Activated CD4-positive, alpha-beta T cell treated with anti-CD3 and anti-CD28 coated beads, Interleukin-2, amount 50 U/mL, for 48 hours (primary cell): ENCODE measurements at places on chromosomes 5 and 9.

DNA sequence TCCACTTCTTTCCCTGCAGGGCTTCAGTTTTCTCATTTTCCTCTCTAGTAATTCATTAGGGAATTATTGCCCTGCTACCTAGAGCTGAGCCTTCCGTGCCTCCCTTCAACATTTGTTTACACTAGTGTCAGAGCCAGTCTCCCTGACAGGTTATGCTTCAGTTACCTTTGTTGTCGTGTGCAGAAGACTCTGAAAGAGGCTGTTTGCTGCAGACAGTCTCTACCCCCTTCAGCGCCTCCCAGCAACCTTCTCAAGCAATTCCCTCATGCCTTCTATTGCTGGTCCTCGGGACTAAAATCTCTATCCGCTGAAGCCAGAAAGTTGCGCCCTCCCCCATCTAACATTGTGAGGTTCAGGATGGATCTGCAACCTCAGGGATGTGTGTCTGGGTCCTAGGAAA lies 12.8 kb downstream of the RALGPS1 start:
- DNase-seq: no peak

DNA sequence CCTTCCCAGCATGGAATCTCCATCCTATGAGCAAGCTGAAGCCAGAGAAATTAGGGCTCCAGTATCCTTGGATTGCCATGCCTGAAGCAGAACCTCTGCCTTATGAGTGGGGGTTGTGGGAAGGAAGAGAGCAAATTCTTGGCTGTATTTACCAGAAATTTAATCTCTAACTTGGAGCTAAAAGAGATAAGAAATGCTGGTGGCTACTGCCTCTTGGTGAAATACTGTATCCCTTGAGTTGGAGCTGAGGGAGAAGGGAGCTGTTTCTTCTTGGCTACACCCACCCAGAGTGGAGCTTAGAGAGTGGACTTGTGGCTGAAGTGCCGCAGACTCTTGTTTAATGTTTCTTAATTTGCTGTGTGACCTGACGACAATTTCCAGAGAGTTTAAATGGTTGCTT lies 447.3 kb downstream of the ARHGEF28 start:
- DNase-seq: no peak

- no peak for DNase-seq
Observed at GRCh38 chr9:91144769-91145168, 216.9 kb downstream of the AUH start.

GRCh38 chr9:69168709-69169217 lies 5.3 kb upstream of the TJP2 start:
- DNase-seq: peak; percentile 81

DNA sequence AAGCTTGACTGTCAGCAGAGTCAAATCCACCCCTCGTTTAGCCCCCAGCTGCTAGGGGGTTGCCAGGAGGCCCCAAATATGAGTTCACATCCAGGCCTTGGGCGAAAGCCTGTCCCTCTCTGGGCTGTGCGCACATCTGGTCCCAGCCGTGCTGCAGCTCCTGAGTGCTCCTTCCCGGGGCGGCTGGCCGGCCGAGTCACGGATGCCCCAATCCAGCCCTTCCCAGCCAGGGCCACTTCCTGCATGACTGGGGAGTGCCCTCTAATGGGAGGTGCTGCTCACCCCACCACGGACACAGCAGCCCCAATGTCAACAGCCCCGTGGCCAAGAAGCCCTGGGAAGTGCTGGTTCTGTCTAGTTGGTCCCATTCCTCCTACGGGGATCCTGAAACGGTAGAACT lies 103.5 kb upstream of the FCN2 start:
- DNase-seq: no peak

DNA sequence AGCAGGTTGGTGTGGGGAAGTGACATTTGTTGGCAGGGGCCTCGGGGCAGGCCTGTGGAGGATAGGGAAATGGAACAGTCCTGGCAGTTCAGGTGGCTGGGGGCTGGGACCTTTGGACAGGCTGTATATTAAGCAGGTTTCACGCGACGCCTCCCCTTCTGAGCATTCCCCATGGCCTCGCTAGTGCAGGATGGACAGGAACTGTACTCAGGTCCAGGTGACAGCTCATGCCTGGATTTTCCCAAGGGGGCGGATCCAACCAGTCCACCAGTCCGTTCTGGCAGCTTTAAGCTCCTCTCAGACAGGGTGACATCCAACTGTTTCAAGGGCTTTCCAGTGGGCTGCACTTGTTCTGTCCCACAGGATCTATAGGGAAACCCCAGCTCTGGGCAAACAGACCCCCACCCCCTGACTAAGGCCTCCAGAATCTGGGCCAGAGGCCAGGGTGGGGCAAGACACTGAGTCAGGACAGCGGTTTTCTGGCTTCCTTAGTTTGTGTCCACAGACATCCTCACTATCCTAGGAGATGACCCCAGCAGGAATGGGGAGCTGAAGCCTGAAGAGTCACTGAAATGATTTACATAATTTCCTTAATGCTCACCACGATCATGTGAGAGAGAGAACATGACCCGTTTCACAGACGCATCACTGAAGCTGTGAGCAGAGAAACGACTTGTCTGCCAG lies 20.9 kb downstream of the CSF2 start:
- peak; percentile 29 for DNase-seq

DNA sequence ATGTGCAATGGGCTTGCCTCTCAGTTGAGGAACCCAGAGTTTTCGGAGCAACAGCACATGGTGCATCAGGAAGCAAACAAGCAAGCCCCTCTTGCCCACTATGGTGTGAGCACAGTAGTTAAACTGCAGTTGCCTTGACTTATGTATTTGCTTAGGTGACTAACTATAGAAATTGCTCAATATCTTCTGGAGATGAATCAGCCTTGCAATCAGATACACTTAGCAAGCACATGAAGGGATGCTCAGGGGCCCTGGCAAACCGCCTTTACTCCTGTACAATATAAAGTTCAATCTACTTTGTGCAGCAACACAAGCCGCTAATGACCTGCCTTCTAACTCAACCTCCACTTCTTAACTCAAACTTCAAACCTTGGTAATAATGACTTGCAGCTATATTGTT lies 581.7 kb upstream of the RIOK2 start:
- DNase-seq: no peak

DNA sequence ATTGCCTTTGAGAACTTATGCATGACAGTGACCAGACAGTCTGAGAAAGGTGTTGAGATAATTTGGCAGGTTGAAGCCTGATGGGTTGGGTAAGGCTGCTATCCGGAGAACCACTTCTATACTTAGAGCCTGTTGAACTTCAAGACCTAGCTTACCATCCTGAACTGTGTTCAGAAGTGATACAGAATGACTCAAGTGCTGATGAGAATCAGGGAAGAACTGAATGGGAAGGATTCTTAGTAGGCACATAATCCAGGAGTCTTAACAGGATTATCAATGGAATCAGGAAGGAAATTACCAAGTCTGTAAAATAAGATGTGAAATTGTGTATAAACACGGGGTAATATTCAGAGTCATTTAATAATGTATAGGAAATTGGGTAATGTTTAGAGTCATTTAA lies 9.0 kb upstream of the PAPPA start:
- no peak for DNase-seq

GRCh38 chr9:112013266-112013665 lies 116.7 kb downstream of the UGCG start:
- no peak for DNase-seq

GRCh38 chr9:114989600-114990410 lies 59.4 kb upstream of the TNFSF8 start:
- DNase-seq: peak; percentile 81

GRCh38 chr5:172908662-172909061 lies 50.6 kb upstream of the RPL26L1 start:
- no peak for DNase-seq

DNA sequence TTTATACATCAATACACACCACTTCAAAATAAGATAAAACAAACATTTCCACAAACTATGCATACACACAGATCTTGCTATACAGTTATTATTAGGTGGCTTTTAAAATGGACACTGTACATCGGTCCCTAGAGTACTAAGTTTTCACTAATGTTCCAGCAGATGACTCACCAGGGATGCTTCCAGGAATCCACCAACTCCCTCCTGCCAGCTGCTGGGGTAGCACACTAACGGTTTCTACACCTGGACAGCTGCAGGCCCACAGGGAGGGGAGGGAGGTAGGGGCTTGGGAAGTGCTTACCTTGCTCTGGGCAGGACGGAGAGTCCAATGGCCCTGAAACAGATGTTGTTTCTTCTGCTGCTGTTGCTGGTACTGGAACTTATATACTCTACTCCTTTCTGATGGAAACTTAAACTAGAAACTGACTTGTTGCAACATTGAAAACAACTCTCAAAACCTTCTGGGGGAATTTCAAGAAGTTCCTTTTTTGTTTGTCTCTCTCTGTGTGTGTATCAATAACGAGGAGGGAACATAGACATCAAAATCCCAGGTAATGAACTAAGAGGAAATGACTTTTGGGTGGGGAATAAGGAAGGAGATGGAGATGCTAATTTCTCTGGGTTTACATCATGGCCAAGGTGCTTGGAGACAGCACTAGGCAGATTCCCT lies at the start of gene IL12B:
Gene IL12B (minus strand): TSS at position 357 of the 670 bp plus-strand sequence. CDS start 3,705 bp downstream, outside the sequence.
- DNase-seq: no peak

GRCh38 chr5:160462167-160462566 lies 40.5 kb downstream of the PTTG1 start:
- DNase-seq: no peak

DNA sequence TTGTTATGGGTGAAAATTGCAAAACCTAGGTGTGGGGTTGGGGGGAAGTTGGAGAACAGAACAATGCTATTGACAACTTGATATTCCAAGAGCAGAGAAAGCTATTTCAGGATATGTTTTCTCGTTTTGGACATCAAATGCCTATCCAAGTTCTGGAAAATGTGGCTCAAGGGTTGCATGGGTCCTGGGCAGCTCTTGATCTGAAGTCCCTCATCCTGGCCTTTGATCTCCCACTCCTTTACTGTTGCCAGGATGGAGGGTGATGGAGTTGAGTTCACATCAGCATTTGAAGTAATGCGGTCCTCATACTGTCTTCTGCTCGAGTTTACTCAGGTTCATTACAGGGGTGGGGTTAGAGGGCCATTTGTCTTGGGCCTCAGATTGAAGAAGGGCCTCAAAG lies 76.9 kb upstream of the RPS23 start:
- DNase-seq: no peak

GRCh38 chr5:146716636-146717035 lies 161.9 kb downstream of the PPP2R2B start:
- no peak for DNase-seq

DNA sequence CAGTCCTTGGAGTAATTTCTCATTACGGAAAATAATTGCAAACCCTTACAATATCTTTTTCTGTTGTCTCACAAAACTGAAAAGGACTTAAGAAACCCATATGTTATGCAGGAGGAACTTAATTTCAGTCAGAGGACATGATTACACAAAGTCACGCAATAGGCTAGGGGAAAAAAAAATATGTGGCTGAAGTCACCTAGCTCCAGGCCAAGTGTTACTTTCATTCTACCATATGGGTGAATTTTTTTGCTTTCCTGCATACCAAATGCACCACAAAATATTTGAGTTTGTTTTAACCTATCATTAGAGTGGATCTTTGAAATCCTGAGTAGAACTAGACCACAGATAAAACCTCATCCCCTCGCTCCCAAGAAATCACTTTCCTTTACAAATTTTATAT lies 523.5 kb downstream of the CAAP1 start:
- DNase-seq: no peak

DNA sequence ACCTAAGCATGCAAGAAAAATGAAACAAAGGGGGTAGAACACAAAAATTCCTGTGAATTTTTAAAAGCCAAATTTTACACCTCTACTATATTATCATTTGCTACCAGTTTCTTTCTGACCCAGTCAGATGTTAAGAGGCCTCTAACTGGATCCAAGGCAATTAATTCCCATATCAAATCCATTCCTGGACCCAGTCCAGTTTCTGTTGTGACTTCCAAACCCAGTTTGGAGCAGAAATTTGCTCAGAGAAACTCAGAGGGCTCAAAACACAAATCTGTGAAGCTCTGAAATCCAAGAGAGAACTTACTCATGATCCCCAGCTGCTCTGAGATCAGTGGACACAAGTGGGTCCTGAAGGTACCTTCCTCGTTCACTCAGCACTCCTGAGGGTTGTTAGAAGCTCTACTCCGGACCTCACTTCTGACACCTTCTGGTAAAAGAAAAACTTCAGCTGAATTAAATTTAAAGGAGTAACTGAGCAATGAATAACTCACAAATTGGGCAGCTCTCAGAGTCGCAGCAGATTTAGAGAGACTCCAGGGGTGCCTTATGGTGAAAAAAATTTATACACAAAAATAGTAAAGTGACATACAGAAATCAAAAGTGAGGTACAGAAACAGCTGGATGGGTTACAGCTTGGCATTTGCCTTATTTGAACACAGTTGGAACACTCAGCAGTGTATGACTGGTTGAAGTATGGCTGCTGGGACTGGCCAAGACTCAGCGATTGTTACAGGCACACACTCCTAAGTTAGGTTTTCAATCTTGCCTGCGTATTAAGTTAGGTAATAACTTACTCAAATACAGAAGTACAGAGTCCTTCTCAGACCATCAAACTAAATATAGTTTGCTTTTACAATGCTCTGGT lies 32.4 kb downstream of the INSL4 start:
- no peak for DNase-seq

DNA sequence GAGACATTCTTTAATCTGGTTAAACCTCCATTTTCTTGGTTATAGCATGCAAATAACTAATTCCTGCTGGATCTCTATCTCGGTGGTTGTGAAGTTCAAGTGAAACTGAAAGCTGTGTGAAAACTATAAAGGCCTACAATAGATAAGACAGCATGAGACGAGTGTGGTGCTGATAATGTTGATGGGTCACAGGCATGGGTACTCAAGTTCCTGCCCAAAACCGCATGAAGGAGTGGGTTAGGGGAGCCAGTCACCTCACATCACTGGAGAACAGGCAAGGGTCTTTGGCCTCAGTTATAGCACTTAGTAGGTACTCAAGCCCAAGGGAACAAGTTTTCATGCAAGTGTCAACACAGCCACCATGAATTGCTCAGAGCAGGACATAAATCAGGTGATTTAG lies 16.7 kb downstream of the HMHB1 start:
- DNase-seq: no peak

DNA sequence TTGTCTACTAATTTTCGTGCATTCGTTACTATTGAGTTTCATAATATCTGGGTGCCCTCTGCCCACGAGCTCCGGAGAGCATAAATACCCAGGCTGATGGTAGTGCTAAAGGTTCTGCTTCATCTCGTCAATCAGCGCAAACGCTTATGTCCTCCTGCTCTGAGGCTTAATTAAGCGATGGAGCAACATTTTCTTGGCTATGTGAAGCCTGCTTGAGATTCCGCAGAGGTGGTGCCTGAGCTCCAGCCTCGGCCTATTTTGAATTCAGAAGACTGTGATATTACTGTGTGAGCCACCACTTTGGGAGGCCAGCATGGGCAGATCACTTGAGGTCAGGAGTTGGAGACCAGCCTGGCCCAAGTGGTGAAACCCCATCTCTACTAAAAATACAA lies 44.8 kb downstream of the ANXA2R start:
- no peak for DNase-seq

- no peak for DNase-seq
Observed at GRCh38 chr9:134525070-134525815, 116.4 kb upstream of the COL5A1 start.

DNA sequence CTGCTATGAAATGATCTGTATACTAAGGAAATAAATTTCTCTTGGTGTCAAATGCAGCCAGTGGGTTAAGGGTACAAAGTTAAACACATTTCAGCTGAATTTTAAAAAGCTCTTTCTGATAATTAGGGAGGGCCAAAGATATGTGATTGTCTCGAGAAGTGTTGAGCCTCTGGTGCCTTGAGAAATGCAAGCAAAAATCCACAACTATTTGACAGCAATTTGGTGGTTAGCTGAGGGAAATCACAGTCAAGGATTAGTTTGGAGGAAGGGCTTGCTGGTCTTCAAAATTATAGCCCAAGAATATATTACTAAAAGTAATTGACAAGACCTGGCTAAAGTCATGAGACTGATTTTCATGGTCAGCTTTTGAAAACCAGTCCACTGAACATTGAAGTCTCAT lies 255.7 kb upstream of the PPP1R2B start:
- DNase-seq: no peak
